ENCODE measurements at places on chromosomes 16 and 17. TPM values are rescaled to one million over a fixed set of nuclear protein-coding genes. Genes with fewer than 3 reads are reported as not detected.

KRT20 gene
- polyA plus RNA-seq = 0.37 TPM

TMC6 gene
- 17.4 TPM for polyA plus RNA-seq

TP53TG3C gene
- not detected for polyA plus RNA-seq

SLC2A4 gene
- 1.6 TPM for polyA plus RNA-seq

SPATA22 gene
- polyA plus RNA-seq = 0.56 TPM

KRT25 gene
- 0.07 TPM for polyA plus RNA-seq

ABHD15 gene
- polyA plus RNA-seq = 6.8 TPM

SOCS1 gene
- polyA plus RNA-seq = 3.4 TPM

CLEC18C gene
- polyA plus RNA-seq = 48.3 TPM

KRTAP3-1 gene
- not detected for polyA plus RNA-seq

GPT2 gene
- polyA plus RNA-seq = 24.9 TPM

IL17C gene
- polyA plus RNA-seq = not detected

TM4SF5 gene
- polyA plus RNA-seq = 1.5 TPM

TMC5 gene
- polyA plus RNA-seq = 0.57 TPM

GJD3 gene
- polyA plus RNA-seq = not detected

PRAC1 gene
- polyA plus RNA-seq = not detected

DNA sequence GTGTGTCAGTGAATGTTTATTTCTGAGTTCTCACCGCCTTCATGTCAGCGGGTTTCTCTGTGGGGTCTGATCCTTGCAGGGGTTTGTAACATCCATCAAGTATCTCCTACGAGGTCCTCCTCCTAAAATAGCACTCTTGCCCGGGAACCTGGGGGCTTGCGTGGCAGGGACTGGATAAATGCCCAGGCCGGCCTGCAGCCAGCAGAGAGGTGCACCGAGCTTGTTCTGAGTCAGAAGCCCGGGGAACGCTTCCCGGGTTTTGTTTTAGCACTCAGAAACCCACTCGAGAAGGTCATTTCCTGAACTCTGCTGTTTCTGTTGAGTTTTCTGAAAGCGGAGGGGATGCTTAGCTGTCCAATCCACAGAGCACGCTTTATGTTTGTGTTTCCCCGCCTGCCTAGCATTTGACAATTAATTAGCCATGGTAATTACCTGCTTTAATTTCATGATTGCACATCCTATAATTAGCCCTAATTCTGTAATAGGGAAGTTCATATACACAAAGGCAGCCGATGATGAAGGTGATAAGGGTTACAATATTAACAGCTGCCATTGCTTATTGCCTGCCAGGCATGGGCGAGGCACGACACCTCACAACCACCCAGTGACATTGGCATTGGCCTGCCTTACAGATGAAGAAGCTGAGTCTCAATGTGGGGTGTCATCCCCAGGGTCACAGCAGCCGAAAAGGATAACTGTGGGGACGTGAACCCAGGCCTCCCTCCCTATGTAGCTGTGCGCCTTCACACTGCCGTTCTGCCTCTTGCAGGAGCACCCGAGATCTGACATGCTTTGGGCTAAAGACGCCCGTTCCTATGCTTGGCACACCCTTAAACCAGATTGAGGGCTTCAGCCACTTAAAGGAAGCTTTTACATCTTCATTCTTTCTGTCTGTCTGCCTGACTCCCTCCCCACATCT lies 333.1 kb downstream of the CPPED1 start:
- no peak for DNase-seq

DNA sequence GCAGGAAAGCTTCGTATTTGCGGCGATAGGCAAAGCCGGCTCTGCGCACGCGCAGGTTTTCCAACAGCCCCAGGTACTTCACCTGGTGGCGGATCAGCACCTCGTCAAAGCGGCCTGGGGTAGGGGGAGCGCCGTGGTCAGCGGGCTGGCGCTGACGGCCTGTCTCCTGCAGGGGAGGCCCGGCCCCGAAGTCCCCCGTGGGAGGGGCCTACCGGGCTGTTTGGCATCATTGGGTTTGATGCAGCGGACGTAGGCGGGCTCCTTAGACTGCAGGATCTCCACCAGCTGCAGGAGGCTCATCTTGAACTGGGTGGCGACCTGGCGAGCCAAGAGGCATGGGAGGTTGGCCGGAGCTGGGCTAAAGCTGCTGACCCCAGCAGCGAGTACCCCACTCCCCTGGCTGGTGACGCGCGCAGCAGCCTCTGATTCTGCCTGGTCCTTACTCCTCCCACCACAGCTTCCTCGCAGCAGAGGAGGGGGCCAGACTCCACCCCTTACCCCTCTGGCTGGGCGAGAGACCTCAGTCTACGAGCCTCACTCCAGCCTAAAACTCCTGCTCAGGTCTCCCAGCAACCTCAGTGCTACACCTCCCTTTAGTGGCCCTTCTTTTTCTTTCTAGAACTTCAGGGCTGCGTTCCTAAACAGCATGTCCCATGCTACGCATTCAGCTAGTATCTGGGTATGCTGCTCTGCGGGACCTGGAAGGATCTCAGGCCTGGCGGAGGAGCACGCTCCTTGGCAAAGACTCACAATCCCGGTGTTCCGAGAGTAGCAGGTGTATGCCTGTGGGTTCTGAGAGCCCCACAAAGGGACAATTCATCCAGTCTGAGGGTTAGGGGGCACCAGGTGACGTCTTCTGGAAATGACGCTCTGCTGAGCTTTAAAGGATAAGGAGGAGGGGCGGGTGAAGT lies 16.1 kb upstream of the CRK start:
- no peak for DNase-seq

DNA sequence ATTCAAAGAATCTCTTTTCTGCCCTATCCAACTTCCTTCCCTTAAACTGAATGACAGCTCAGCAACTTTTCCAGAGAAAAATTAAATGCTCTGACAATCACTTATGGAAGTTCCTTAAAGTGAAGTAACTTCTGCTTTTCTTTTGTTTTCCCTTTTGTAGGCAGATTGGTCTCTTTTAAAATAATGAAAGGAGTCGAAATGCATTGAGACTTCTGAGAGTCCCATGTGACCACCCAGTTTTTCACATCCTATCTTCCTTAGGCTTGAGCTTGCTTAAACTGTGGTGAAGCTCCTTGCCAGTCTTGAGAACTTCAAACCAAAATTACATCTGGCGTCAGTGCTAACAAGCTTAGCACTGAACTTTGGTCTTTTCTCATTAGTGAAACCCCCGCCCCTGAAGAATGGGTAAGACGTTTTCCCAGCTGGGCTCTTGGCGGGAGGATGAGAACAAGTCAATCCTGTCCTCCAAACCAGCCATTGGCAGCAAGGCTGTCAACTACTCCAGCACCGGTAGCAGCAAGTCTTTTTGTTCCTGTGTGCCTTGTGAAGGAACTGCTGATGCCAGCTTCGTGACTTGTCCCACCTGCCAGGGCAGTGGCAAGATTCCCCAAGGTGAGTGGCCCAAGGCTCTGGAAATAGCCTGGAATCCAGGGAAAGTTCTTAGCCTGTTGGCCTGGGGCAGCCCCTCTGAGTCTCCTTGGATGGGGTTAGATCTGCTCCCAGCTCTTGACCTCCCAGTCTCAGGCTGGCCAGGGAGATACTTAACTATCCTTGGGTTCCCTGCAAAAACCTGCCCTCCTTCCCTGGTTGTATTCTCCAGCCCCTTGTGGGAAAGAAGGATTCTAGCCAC lies 1.2 kb downstream of the TMEM106A start:
- no peak for DNase-seq

DNA sequence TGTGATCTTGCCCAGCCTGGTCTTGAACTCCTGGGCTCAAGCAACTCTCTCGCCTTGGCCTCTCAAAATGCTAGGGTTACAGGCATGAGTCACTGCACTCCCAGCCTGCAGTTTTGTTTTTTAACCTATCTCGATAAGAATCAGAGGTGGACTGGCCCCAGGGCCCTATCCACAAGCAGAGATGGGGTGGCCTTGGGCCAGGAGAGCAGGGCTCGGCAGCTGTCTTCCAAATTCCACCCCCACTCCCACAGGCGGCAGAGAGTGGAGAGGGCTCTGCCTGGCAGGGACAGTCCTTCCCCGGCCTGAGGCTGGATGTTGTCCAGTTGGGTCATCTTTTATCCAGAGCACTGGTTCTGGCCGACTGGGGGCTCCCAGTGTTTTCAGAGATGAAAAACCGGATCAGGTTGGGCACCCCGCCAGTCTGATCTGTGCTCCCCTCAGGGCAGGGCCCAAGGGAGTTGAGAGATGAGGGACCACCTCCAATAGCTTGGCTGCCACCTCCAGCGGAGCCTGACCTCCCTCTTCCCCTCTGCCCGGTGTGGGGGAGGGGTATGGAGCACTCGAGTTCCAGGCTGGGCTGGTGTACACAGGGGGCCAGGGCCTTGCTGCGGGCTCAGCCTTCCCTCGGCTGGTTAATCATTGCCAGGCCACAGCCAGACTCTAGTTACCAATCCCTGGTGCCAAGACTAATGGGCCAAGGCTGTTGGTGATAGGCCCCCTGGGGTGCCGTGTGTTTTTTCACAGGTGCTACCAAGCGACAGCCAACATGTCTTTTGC lies 30.3 kb upstream of the MYO15B start:
- peak; percentile 62 for DNase-seq

DNA sequence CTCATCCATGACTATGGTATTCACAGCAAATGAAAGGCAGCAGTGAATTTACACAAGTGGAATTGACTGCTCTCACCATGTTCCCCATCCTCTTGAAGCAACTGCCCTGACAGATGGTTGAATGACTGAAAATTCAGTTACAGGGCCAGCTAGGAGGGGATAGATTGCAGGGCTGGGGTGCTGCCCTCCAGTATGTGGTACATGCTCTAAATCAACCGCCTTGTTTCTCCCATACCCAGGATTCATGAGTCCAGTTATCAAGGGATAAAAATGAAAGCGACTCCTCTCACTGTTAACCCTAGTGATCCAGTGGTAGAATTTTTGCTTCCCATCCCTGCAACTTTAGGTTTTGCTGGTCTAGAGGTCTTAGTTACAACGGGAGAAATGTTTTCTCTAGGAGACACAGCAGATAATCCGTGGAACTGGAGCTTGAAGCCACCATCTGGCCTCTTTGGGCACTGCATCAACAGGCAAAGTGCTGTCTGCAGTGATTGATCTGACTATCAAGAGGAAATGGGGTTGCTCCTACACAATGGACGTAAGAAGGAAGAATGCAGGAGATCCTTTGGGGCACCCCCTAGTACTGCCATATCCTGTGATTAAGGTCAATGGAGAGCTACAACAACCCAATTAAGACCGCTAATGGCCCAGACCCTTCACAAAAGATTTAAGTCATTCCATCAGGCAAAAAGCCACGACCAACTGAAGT lies 32.0 kb downstream of the SCPEP1 start:
- peak; percentile 23 for DNase-seq

GRCh38 chr17:21125862-21126261 lies 902 bp upstream of the DHRS7B start:
- no peak for DNase-seq

- no peak for DNase-seq
Observed at GRCh38 chr16:27114006-27114405, 47.3 kb downstream of the C16orf82 start.

DNA sequence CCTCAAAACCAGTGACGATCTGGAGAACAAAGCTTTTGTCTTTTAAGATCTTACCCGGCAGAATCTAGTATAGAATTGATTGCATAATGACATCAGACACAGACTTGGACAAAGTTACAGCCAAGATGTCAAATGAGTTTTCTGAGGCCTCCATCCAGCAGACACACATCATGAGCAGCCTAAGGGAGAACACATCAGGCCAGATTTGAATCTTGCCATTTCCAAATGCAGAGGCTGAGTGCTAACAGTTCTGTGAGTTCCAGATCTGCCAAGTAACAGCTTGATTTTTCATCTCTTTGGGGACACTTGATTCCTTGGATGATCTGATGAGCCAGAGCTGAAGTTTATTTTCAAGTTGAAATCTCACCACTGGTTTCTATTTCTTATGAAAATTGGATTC lies 21.0 kb downstream of the NOG start:
- DNase-seq = no peak

GRCh38 chr17:57109393-57110151 lies 24.5 kb downstream of the AKAP1 start:
- DNase-seq = no peak

- DNase-seq = peak; percentile 55
Observed at GRCh38 chr17:43456661-43457361, 27.0 kb upstream of the DHX8 start.

DNA sequence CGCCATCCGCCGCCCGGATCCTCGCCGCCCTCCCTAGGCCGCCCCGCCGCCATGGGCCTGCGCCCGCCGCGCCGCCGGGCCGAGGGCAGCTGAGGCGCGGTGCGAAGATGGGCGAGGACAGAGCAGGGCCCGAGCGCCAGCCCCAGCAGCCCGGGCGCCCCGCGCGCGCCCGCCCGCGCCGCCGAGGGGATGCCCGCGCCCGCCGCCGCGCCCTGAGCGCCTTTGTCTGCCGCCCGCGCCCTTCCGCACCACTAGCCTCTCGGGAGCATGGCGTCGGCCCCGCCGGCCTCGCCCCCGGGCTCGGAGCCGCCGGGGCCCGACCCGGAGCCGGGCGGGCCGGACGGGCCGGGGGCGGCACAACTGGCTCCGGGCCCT lies 278 bp downstream of the RAB11FIP3 start:
- DNase-seq = no peak

GRCh38 chr16:88722784-88723506 lies 16.6 kb downstream of the CTU2 start:
- no peak for DNase-seq

- DNase-seq = no peak
Observed at GRCh38 chr17:66480802-66481201, 178.4 kb downstream of the PRKCA start.

- DNase-seq = no peak
Observed at GRCh38 chr16:66326991-66327513, 39.4 kb upstream of the CDH5 start.

GRCh38 chr17:78753316-78754250 lies 28.5 kb downstream of the CYTH1 start:
- no peak for DNase-seq

GRCh38 chr16:83907631-83908250 lies 8.8 kb downstream of the MLYCD start:
- DNase-seq = no peak

Measured in right renal cortex interstitium (tissue), 3 donors.